ENCODE measurements at places on chromosomes 3 and 15.

DNA sequence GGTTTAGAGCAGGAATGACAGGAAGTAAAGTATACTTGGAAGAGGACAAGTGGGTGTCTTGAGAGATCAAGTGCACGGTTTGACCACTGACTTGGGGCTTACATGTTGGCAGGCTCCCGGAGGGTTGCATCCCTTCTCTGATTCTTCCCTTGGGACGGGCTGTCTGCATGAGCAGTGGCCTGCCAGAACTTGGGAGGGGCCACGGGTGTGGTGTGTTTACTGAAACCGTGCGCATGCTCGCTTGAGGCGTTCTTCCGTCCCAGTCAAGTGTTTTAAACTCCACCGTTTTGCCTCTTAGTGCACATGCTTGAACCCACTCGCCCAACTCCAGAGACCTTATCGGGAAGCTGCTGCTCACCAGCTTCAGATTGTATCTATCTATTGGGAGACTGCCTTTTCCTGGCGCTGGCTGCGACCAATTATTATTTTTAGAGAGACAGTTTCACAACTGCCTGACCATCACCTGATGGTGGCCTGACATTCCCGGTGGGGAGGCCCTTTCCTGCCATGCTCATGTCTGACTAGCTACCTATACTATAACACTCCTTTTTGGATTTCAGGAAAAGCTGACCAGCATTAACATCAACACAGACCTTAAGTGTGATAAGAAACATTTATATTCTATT is 14.9 kb upstream of the C3orf22 start:
- ATAC-seq = no peak

GRCh38 chr15:37143351-37143750 is 43.0 kb upstream of the MEIS2 start:
- no peak for ATAC-seq

DNA sequence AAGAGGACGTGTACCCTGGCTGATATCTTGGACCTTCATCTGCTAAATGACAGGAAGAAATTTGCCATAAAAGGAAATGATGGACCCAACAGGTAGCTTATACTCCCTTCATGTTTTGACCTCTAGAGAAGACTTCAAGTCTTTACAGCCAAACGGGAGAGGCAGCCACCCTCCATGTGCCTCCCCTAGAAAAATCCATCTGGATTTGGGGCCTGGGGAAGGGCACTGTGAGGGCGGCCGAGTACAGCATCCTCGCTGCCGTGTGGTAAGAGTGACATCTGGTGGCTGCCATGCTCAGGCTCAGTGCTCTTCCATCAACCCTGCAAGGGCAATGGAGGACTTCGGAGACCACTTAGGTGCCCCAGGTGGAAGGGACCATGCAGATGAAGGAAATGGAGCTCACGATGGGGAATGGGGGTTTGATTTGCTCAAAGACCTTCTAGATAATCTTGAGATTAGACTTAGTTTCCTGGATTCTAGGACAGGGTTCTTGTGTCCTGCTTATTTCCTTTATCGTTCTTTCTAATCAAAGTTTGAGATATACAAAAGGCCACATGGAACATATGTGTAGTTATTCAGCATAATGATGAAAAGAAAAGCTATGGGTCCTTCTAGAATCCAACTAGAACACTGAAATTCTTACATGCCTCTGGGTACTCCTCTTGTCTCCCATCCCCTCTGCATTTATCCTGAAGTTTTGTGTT is 44.4 kb downstream of the AQP9 start:
- peak; percentile 97 for ATAC-seq

DNA sequence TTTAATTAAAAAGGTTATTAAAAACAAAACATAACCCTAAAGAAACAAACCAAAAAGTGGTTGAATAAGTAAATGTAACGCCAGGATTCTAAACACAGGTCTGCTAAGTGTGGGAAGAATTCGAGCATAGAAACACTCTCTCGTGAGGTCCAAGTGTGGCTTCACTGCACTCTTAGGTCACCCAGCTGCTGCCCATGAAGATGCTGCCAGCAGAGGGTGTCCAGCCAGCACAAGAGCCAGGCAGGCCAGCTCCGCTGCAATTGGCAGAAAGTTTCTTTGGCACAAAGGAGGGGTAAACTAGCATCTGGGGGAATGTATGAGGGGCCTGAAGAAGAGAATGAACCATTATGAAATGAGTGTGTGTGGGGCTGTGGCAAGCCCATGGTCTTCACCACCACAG is 215.7 kb upstream of the FEZF2 start:
- peak; percentile 44 for ATAC-seq

- ATAC-seq = no peak
Measured at GRCh38 chr3:124731760-124732159, 1.5 kb downstream of the UMPS start.
